ENCODE measurements at places on chromosomes 2 and 18. TPM values are rescaled to one million over a fixed set of nuclear protein-coding genes. Genes with fewer than 3 reads are reported as not detected.

ANKRD30B gene
- not detected for total RNA-seq

GKN1 gene
- total RNA-seq, result not detected

DSC2 gene
- 0.13 TPM for total RNA-seq

C1GALT1C1L gene
- total RNA-seq, result not detected

NTSR2 gene
- not detected for total RNA-seq

RAX gene
- total RNA-seq, result not detected

CFAP210 gene
- total RNA-seq, result not detected

PIKFYVE gene
- total RNA-seq, result 32.1 TPM

NPHP1 gene
- total RNA-seq, result 1.9 TPM

SPATA3 gene
- total RNA-seq, result not detected

SOX11 gene
- total RNA-seq, result under 0.01 TPM

ABCG8 gene
- total RNA-seq, result not detected

AQP12A gene
- total RNA-seq, result not detected
